ENCODE measurements at places on chromosomes 5 and 9.

DNA sequence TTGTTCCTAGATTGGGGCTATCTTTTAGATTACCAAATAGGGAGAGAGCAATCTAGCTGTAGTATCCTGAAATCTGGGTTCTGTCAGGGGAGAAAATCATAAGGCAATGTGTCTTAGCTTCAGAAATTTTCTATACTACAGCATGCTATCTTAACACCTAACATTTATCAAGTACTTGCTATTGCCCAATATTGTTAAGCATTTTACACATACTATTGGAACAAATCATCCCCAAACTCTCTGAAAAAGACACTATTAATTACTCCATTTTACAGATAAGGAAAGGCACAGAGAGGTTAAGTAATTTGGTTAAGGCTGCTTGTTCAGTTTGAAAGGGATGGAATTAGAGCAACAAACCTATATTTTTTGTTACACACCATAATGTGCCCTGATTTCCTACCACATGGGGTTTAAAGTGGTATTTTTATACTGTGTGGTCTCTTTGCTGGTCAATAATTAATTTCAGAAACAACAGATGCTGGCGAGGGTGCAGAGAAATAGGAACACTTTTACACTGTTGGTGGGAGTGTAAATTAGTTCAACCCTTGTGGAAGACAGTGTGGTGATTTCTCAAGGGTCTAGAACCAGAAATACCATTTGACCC lies 57.2 kb upstream of the RIC1 start:
- H3K27ac ChIP-seq = no peak overlapping the region
- no peak overlapping the region for H3K4me3 ChIP-seq
- no peak for DNase-seq
- H3K27me3 ChIP-seq = no peaks in the 10 kb centered on the region
- H3K4me1 ChIP-seq = peaks cover 15% of the 10 kb centered on the region

GRCh38 chr5:75148051-75148450 lies 88.6 kb downstream of the ANKRD31 start:
- H3K27me3 ChIP-seq = no peaks in the 10 kb centered on the region
- H3K36me3 ChIP-seq = no peaks in the 10 kb centered on the region
- no peak for DNase-seq
- H3K4me1 ChIP-seq = no peaks in the 10 kb centered on the region
- no peak overlapping the region for H3K4me3 ChIP-seq

GRCh38 chr5:160550075-160550474 lies 128.4 kb downstream of the PTTG1 start:
- no peak for DNase-seq
- H3K4me3 ChIP-seq = no peak overlapping the region
- no peaks in the 10 kb centered on the region for H3K36me3 ChIP-seq

DNA sequence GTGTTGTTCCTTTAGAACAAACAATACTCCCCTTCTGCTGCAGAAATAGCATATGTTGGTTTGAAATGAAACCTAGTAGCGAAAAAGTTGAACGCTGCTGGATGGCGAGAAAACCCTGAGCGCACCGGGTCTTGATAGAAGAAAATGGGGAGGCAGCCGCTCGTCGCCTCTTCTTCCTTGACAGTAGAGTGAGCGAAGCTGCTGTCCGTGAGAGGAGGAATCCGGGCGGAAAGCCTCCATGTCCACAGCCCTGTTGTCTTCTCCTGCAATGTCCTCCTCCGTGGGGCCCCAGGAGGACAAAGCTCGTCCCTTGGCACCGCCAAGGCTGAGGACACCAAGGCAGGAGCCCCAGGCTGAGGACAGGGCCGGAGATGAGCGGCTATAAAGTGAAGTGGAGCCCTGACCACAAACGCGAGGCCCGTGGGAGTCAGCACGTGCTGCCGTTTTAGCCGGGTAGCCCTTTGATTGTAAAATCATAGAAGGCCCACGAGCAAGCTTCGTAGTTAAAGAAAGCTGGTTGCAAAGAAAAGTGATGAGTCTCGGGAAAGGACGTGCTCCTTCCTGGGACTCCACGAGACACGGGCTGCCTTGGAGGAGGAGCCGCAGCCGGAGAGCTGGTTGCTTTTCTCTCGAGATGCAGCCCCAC lies 35.6 kb downstream of the MRPL36 start:
- peak; percentile 19 for DNase-seq
- H3K36me3 ChIP-seq = no peaks in the 10 kb centered on the region
- H3K27ac ChIP-seq = no peak overlapping the region

DNA sequence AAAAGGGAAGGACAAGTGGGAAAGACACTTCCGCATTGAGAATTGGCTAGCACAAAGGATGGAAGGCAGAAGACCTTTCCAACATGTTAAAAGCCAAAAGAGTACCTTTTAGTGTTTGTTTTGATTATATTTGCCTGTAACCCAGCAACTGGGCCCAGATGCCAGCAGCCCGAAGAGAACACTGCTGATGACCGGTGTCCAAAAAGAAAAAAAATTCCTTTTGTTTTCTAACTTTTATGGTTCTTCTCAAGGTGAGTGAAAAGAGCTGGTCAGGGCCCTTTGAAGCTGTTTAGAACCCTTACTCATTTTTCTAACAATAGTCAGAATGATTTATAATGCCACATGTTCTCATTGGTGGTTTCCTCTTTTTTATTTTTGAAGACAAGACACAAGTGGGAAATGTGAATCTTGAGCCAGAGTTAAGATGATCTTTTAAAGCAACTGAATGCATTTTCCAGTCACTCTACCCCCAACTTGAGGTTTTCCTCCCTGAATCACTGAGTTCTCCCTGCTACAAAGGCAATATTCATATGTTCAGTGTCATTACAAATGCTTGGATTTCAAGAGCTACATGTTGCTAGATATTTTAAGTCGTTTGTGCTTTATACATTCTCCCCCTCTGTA lies 32.3 kb upstream of the ZNF462 start:
- no peaks in the 10 kb centered on the region for H3K36me3 ChIP-seq
- no peaks in the 10 kb centered on the region for H3K4me1 ChIP-seq
- H3K27ac ChIP-seq = no peak overlapping the region
- no peaks in the 10 kb centered on the region for H3K27me3 ChIP-seq
- no peak overlapping the region for H3K4me3 ChIP-seq
